T-helper 1 cell (primary cell): ENCODE measurements at places on chromosomes 12 and 14.

- DNase-seq, result no peak
These were observed 26.1 kb upstream of the PPP2R5C start for GRCh38 chr14:101735453-101735852.

GRCh38 chr14:63671987-63672386 lies 30.3 kb upstream of the WDR89 start:
- no peak for DNase-seq

DNA sequence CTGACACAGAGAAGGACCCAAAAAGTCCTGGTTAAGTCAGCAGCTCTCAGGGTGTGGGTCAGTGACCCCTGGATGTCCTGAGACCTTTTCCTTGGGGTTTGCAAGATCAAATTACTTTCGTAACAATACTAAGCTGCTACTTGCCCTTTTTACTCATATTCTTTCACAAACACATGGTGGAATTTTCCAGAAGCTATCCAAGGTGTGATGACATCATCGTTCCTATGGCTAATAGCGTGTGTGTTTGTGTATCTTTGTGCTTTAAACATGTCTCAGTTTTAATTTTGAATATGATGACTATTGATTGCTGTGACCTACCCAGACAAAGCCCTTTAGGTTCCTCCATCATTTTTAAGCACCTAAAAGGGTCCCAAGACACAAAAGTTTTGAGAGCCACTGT lies 176.2 kb downstream of the PHETA1 start:
- DNase-seq, result no peak

GRCh38 chr14:65074449-65075150 lies 27.7 kb downstream of the MAX start:
- DNase-seq, result no peak

GRCh38 chr12:72511906-72512305 lies 239.7 kb downstream of the TRHDE start:
- no peak for DNase-seq

DNA sequence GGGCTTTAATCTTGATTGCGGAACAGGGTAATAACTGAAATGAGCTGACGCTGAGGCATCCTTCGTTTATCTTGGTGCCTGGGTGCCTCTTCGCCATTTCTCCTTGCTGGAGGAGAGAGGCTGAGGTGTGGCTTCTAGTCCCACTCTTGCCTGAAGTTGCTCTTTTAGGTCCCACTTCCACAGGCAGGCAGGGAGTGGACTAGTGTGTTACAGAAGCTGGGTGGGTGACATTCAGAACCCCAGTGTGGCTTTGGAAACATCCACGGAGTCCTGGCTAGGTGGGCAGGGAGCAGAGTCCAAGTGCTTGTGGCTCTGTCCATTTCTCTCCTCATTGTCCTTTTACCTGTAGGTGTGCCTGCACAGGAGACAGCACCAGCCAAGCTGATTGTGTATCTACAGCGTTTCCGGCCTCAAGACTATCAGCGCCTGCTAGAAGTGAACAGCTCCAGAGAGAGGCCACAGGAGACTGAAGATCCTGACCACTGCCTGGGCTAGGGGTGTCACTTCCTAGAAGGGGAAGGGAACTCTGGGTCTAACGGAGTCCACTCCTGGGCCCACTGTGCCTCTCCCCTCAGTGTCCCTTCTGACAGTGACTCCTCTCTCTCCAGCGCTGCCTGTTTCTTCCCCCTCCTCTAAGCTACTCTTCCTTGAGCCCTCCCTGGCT lies 2.4 kb downstream of the THTPA start:
- DNase-seq, result no peak

- no peak for DNase-seq
These were observed 34.0 kb downstream of the SH2B3 start for GRCh38 chr12:111439657-111440151.

DNA sequence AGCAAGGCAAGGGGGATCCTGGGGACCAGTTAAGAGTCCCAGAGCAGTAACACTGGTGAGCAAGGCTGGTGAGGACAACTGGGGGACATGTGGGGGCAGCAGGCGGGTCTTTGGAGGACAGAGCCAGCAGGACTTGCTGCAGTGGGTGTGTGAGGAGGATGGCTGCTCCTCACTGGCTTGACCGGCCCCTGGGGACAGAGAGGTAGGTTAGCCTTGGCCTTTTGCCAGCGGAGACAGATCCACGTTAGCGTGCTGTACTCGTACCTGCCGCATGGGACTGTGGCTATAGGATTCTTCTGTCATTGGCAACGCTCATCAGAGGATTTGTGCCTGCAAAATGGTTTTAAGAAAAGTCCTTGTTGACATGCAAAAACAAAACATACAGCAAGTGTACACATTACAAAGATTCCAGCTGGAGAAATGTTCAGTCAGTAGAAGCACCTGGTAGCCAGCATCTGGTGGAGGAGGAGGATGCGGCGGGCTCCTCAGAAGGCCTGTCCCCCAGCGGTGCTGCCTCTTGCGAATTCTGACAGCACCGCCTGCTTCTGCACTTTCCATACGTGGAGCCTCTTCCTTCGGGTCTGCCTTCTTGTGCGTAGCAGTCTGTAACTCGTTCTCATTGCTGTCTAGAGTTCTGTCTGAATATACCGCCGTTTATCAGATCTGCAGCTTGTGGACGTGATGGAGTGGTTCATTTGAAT lies 91.3 kb downstream of the EP400 start:
- DNase-seq, result no peak

- no peak for DNase-seq
These were observed 303.7 kb upstream of the DIO3 start for GRCh38 chr14:101257551-101257950.

GRCh38 chr12:96255077-96255476 lies 60.9 kb downstream of the ELK3 start:
- no peak for DNase-seq

DNA sequence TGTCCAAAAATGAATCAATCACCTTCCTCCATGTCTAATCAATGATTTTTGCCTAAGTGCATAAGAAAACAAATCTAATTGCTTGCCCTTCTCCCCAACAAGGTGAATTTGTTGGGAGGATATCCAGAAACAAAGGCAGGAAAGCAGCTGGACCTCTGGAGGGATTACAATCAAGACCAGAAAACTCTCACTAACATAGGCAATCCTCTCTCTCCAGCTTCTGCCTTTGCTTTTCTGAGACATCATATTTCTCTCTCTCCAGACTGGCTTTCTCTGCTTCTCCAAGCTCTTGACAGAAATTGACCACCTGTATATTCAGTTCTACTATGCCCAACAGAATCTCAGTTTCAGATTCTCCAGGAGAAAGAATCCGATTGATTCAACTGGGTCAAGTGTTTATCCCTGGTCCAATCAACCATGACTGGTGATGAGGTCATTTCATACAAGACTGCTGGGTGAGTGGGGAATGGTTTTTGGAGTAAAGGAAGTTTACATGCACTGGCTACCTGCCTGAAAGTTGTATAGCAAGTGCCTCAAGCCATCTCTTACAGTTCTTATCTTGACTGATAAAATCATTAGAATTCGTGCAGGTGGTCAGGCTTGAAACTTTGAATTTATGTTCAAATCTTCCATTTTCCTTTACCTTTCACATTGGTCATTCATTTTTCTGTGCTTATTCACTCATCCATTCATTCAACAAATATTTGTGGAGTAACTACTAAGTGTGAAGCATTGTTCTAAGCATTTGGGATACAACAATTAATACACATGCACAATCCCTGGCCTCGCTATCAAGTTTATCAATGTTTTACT lies 22.2 kb upstream of the CFAP54 start:
- DNase-seq, result no peak

DNA sequence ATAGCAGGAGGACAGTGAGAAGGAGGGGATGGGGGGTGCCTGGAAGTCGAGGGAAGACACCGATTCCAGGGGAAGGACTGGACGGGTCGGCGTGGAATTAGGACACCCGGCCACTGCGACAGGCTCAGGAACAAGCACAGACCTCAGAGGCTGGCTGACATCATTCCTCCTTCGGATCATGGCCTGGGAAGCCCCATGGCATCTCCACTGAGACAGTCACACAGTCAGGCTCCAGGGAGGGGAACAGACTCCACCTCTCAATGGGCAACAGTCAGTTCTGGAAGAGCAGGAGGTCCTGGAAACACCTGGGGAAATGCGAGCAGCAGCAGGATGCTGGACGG lies 67.9 kb upstream of the FBRSL1 start:
- DNase-seq, result no peak

- no peak for DNase-seq
These were observed 269.9 kb upstream of the SFSWAP start for GRCh38 chr12:131441060-131441396.

DNA sequence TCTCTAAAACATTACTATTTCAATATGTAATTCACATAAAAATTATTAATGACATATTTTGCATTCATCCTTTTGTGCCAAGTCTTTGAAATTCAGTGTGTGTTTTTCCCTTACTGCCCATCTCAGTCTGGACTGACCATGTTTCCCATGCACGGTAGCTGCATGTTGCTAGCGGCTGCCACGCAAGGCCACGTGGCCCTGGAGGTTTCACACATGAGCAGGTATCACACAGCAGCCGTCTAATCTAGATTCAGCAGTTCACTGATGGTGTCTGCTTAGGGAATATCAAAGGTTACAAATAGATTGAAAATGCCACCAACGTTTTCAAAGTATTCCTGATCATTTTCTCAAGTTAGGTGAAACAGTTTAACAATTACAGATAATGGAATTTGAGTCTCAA lies 234.8 kb upstream of the FKBP4 start:
- DNase-seq, result no peak
